ENCODE measurements at places on chromosomes 5 and 9. TPM values are rescaled to one million over a fixed set of nuclear protein-coding genes. Genes with fewer than 3 reads are reported as not detected.
A peak's percentile ranks its signal among the peaks of the same experiment; 100 is the strongest.

GRCh38 chr9:133839822-133840329 lies 101.7 kb upstream of the SARDH start:
- H3K27ac ChIP-seq = no peak overlapping the region
- H3K4me3 ChIP-seq = no peak overlapping the region
- peaks cover 16% of the 10 kb centered on the region for H3K4me1 ChIP-seq
- DNase-seq = no peak

Gene PCDHA1
- not detected for total RNA-seq

GRCh38 chr9:5062631-5063030 lies 77.6 kb downstream of the JAK2 start:
- no peaks in the 10 kb centered on the region for H3K36me3 ChIP-seq
- no peak overlapping the region for H3K27ac ChIP-seq
- no peak overlapping the region for H3K4me3 ChIP-seq
- no peaks in the 10 kb centered on the region for H3K27me3 ChIP-seq
- H3K4me1 ChIP-seq = no peaks in the 10 kb centered on the region

Gene GGTA1
- 18.4 TPM for total RNA-seq

Gene PCDHA9
- total RNA-seq = 0.25 TPM

DNA sequence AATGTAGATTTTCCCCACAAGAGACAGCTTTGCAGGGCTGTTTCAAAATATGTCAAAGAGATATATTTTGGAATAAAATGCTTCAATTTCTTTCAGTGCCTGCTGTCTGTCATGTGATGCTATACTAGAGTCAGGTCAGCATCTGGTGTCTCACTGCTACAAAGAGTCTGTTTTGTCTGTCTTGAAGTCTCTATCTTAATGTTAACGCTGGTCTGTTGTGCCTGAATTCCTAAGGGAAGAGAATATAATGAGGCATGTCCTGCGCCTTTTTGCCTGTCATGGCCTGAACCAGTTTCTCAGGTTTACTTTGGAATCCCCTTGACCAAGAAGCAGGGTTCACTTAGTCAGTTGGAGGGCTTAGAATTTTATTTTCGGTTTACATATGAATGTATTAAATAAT lies 176.4 kb downstream of the PDZD2 start:
- no peak overlapping the region for H3K27ac ChIP-seq
- no peak overlapping the region for H3K4me3 ChIP-seq
- no peaks in the 10 kb centered on the region for H3K4me1 ChIP-seq
- no peak for DNase-seq

DNA sequence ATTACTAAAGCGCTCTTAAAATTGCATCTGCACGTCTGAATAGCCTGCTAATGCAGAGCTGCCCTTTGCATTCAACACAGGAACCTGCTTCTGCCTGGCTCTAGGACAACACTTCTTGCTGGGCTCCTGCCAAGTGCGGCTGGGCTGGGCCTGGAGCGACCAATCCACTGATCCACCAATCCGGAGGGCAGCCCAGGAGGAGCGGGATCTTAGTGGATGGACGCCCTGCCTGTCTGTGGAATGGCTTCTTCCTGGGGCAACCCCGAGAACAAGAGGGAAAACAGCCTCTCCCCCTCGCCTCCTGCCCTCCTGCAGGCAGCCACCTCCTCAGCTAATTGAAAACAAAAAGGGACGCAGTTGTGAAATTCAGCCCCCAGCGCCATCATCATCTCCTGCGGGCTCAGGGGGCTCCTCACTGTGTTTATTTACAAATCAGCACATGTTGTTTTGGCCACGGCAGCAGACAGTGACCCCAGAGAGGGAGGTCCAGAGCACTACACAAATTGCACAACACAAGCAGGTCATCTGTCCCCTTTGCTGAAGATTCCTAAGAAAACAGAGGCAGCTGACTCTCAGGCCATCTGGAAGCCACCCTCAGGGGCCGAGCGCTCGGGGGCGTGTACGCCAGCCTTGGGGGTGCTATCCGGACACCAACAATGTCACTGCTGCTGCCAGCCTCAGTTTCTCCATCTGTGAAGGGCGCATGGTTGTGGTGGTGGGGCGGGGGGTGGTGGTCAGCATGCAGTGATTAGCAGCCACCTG lies 57.3 kb downstream of the GADD45G start:
- H3K27ac ChIP-seq = peak overlapping the region; percentile 58
- DNase-seq = no peak
- peak overlapping the region; percentile 44 for H3K4me3 ChIP-seq
- H3K36me3 ChIP-seq = no peaks in the 10 kb centered on the region
- H3K27me3 ChIP-seq = no peaks in the 10 kb centered on the region

Data from vagina (tissue), 2 donors.